Esophagus squamous epithelium (tissue), 5 donors: ENCODE measurements at places on chromosomes 2 and 18.

DNA sequence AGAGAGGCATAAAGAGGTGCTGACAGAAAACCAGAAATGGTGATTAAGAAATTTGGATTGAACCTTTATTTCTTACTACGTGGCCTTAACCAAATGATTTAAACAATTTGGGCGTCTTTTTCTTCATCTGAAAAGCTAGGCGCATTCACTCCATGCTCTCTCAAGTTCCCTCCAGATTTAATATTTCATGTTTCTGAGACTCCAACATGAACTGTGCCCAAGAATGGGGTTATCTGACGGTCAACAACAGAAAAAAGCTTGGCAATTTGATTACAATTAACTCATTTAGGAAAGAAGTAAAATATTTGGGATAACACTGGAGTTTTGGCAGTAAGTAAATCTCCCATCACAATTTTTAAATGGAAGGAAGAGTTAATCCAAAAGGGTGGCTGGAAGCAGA lies 345.4 kb downstream of the ARHGAP15 start:
- DNase-seq: no peak

DNA sequence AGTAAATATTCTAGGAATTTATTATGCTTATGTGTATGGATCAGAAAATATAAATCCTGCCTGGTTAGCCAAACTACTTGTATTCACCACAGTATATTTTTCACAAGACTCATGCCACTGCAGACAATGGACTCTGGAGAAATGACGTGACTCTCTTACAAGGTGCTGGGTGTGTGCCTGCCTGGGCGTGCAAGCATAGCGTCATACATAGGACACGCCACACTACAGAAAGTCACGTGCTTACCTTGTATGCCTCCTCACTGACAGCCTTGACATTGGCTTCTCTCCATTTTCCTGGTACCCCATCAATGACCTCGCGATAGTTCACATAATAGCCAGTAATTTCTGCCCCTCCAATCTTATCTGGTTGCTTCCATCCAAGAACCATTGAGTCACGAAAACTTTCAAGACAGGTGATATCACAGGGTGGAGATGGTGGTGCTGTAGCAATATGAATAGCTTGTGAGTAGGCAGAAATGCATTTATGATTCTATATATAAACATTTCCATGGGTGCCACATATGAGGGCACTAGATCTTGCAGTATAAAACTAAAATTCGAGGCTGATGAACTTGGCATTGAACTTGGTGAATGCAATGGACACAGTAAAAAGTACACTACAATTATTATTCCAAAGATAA lies 93.2 kb downstream of the MYOM1 start:
- no peak for DNase-seq

DNA sequence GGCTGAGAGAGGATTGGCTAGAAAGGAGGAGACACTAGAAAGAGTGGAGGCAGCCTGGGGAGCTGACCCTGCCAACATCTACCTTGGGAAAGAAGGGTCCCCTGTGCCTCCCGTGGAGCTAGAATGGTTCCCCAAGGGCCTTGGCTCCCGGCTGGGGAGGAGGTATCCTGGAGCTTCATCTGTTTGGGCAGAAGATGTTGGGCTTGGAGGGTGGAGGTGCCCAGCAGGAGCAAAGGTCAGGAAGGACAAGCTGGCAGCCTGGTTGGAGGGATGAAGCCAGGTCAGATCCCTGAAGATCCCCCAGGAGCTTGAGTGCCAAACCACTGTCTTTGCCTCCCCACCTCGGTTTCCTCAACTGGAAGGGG lies 2.9 kb downstream of the ATP6V1B1 start:
- DNase-seq: no peak

DNA sequence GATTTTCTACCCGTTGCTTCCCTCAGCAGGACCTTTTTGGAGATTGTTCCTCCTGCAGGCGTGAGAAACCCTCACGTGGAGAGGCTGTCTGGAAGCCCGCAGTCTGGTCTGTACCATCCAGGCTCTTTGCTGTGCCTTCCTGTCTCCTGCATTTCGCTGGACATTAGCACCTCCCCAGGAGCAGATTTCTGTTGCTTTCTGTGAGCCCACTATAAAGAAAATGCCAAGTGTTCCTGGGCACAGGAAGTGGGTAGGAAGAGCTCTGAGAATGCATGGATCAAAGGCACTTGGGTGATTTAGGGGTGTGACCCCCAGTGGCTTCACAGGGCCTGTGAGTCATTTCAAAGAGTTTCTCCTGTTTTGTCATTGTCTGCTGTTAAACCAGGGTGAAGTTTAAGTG lies 27.3 kb downstream of the SPTBN1 start:
- no peak for DNase-seq

- no peak for DNase-seq
These were observed 214.7 kb downstream of the SEPTIN10 start for GRCh38 chr2:109399066-109399465.

GRCh38 chr18:8949206-8949605 lies 153.3 kb upstream of the NDUFV2 start:
- DNase-seq: no peak

- DNase-seq: no peak
These were observed 49.8 kb upstream of the ASB1 start for GRCh38 chr2:238376884-238377391.

DNA sequence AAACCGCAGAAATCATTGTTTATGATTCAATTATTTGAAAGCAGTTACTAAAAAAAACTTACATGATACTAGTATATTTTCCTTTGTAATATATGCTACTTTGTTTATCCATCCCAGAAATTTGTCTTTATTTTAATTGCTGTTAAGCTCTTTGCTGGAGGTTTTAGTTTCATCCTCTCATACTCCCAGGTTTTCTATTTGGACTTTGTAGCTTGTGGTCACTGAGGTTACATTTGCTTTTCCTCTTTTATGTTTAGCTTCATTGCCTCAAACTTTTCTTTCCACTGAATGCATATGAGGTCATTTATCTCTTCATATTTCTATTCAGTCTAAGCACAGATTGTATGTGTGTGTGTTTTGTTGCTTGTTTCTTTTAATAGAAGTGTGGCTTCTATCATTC lies 89.9 kb downstream of the ERBB4 start:
- no peak for DNase-seq

- DNase-seq: no peak
These were observed 199.2 kb downstream of the PTPRM start for GRCh38 chr18:7766346-7766745.

- DNase-seq: no peak
These were observed 160.9 kb downstream of the MYO5B start for GRCh38 chr18:50034029-50034428.

GRCh38 chr2:123906361-123906760 lies 118.7 kb upstream of the CNTNAP5 start:
- DNase-seq: no peak

GRCh38 chr2:42979416-42979869 lies 187.1 kb upstream of the HAAO start:
- no peak for DNase-seq

GRCh38 chr2:173808718-173809117 lies 156.5 kb downstream of the SP3 start:
- DNase-seq: no peak

GRCh38 chr2:112031473-112032223 lies 23.4 kb upstream of the TMEM87B start:
- DNase-seq: no peak

DNA sequence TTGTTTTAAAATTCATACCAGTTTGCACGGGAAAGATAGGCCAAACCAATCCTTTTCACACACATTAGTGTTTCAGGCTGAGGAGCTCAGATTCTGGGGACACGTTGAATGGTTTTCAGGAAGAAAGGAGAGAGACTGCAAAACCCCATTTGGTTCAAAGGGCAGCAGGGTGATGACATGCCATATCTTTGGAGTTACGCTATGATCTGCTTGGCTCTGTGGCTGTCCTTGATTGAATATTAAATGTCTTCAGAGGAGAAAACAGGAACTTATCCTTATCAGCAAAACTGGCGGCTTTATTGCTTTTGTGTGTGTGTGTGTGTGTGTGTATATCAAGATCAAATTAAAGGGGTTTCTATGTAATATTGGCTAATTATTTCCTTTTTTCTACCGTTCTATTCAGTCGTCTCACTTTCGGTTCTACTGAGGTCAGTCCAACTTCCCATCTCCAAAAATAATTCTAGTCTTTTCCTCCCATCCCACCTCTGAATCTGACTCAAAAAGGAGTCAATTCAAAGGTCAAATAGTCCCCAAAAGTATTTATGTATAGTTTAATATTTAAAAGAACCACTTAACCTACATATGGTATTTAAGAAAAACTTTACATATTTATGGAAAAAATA lies 292.9 kb upstream of the CCDC68 start:
- no peak for DNase-seq

DNA sequence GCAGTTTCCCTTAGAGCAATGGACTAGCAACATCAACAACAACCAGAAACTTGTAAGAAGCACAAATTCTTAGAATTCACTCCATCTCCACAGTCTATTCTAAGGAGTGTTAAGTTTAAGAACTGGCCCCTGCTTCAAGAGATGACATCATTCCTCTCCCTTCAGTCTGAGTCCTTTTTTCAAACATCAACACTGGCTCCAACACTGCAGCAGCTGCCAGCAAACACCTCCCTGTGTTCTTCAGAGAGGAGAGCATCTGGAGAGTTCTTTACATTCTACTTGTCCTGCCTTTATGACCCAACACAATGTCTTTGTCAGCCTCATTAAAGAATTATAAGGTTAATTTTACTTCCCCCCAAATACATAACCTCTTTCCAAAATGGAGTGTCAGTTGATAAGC lies 122.3 kb downstream of the HNMT start:
- DNase-seq: no peak

DNA sequence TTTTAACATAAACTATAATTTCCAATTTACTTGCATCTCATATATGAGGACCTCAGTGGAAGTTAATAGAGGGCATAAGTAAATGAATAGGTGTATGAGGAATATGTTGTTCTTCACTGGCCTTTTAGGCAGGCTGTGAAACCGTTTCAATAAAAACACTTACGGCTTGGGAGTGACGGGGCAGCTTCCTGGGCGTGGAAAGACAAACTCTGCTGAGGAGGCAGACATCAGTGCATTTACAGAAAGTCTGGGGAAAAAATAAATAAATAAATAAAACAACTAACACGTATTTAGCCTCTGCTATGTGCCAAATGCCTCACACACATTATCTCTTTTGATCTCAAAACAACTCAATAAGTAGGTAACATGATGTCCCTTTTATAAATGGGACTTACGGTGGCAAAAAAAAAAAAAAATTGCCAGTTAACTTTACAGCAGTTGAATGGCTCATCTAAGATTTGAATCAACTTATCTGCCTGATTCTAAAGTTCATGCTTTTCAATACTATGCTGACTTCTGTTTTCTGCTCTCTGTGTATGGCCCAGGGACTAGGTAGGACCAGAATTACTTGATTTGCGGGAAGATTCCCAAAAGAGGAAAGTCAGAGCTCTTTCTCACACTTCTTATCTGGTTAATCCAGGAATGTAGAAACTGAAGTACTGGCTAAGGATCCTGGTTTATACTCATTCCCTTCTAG lies 77.5 kb upstream of the LRATD1 start:
- no peak for DNase-seq

GRCh38 chr18:49621717-49622351 lies 60.0 kb downstream of the LIPG start:
- no peak for DNase-seq

DNA sequence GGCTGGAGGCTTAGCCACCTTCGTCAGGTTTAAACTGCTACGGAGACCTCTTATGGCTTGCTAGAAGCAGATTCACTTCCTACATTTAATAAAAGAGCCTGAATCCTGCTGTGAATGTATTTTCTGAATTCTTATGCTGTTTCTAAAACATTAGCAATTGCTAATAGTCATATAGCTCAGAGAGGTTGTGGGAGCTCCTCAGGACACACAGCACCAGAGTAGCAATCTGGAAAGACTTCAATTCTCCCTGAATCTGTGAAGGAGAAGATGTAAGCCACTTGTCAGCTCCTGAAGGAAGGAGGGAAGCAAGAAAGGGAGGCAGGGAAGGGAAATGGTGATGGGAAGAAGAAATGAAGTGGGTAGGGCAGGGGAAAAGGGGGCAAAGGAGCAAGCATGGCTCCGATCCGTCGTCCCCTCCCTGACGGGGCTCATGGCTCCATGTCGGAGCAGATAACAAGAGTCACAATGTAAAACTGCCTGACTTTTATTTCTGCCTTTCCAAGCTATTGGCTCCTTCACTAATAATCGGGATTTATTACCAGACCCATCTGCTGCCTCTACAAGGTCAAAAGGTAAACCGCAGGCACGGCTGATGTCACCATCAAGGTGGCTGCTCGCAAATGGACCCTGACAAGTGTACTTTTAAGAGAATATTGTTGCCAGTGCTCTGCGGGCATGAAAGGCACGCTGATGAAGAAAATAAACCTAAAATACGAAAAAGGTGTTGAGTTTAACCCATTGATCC lies 656.0 kb upstream of the SALL3 start:
- DNase-seq: no peak

GRCh38 chr2:216315802-216316603 lies 56.3 kb downstream of the MARCHF4 start:
- DNase-seq: no peak

DNA sequence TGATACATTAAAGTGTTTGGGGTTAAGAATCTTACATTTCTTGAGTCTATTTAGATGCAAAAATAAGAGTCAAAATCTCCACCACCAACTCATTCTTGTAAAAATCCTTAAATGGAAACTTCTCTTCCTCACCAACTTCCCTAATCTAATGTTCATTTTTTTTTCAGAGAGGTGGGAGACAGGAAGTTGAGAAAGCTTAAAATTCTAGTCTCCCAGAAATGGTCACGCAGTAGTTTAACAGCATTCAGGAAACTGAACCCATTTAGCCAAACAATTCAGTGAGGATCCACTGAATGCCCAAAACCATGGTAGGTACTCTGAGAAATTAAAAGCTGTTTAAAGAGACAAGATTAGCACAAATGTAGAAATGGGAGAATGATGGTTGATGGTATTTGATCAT lies 69.0 kb downstream of the TXNL1 start:
- DNase-seq: no peak

DNA sequence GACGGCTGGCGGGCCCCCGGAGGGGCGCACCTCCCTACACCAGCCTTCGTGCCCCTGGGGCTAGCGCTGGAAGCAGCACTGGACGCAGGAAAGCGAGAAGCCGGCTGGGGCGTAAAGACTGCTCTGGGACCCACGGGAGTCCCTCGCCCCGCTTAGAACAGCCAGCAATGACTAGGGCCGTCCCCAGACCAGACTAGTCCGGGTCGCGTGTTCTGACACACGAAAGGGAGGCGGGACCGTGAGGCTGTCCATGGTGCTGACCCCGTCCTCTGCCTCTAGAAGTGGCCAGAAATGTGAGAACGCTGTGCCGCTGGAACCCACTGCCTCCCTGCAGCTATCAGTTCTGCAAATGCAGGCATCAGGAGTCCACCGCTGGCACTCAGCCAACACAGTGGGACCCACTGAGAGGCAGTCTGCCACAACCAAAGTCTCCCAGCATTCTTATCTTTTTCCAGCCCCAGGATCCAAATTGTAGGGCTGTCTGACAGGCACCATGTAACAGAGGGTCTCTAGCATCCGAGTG lies at the start of gene UCN:
UCN (minus strand) TSS at position 87 of the 523 bp plus-strand sequence. CDS start 550 bp downstream, outside the sequence.
- DNase-seq: no peak

DNA sequence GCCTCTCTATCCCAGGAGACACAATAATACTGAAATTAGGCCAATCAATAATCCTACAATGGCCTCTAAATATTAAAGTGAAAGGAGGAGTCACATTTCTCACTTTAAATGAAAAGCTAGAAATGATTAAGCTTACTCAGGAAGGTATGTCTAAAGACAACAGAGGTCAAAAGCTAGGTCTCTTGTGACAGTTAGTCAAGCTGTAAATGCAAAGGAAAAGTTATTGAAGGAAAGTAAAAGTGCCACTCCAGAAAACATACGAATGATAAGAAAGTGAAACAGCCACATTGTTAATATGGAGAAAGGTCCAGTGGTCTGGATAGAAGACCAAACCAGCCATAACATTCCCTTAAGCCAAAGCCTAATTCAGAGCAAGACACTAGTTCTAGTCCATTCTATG lies 9.5 kb downstream of the SESTD1 start:
- no peak for DNase-seq
